NCI-H1092 treated with DMSO at 0.1 percent for 48 hours (cell line): ENCODE measurements at places on chromosomes 5 and 9.

DNA sequence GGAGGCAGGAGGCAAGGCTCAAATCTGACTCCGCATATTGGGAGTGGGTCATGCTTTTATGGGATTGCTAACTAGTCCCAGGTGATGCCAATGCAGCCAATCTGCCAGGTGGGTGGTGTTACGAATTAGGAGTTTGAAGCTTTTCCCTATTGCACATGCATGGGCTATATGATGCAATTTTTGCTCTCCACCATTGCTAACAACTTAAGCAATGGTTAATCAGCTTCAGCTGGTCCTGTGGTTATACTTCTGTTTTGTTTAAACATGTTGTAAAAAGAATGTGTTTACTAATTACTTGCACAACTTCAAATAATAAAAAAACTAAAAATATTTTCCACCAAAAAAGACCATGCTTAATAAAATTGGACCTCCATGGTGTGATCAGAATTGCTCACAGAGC is 55.7 kb downstream of the SHC3 start:
- DNase-seq, result no peak

GRCh38 chr5:18305288-18305924 is 671.1 kb downstream of the TAF11L14 start:
- DNase-seq, result peak; percentile 26

GRCh38 chr5:116593340-116593739 is 18.7 kb upstream of the SEMA6A start:
- no peak for DNase-seq

DNA sequence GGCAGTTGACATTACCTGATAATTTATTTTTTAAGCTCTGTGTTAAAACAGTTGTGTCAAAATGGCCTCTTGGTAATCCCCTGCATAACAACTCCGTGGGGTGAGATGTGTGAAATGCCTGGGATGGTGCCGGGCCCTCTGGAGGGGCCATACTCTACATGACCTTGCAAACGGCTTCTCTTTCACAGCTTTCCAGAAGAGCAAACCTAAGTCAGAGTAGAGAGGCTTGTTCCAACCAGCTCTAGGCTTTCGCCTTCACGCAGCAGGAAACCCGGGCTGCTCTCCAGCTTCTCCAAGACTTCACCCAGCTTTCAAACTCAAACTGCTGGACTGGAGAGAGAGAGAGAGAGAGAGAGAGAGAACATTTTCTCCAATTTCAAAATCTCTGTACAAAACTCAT is 120.1 kb downstream of the SNX18 start:
- DNase-seq, result no peak

GRCh38 chr5:1204693-1205242 is 3.4 kb downstream of the SLC6A19 start:
- DNase-seq, result peak; percentile 6

DNA sequence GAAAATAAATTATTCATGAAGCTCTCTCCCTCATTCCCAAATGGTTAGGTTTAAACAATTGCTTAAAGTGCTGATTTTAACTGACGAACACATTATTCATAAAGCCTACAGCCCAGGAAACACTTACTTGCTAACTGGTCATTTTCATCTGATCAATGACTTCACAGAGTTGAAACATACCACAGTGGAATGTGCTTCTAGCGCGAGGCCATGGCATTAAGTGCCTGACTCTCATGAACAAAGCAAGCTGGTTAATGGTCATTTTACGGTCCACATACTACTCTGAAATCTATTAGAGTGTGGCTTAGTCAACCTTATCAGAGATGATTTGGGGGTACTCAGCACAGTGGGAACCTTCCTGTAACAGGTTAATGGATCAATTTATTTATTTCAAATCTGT is 114.6 kb downstream of the MED27 start:
- no peak for DNase-seq

DNA sequence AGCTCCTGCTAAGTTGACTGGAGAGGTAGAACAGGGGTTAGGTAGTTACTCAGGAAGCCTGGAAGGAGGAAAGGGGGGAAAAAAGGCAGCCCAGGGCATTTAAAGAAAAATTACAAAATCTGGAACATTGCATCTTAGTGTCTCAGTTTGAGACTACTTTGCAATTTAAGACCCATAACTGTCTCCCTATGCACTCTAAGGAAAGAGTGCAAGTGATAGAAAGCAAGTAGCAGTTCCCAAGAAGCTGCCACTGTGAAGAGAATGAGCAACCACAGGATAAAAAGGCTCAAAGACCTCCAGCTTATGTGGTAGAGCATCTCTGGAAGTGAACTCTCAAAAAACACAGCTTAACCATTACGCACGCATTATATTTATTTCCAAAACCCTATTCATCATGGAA is 141.8 kb downstream of the SLCO4C1 start:
- no peak for DNase-seq

- DNase-seq, result no peak
Observed at GRCh38 chr9:125293134-125293533, 31.5 kb downstream of the GAPVD1 start.

- DNase-seq, result peak; percentile 10
Observed at GRCh38 chr5:172932313-172933017, 26.8 kb upstream of the RPL26L1 start.
